Mucosa of gallbladder (tissue), 1 donor: ENCODE measurements at places on chromosomes 4 and X. TPM values are rescaled to one million over a fixed set of nuclear protein-coding genes. Genes with fewer than 3 reads are reported as not detected.

- DNase-seq: no peak
Measured at GRCh38 chr4:11178433-11178832, 250.3 kb downstream of the HS3ST1 start.

GRCh38 chr4:3342182-3342854 is 49.5 kb downstream of the RGS12 start:
- DNase-seq: no peak

GRCh38 chr4:44927399-44928380 is 201.3 kb upstream of the GNPDA2 start:
- DNase-seq: no peak

- DNase-seq: no peak
Measured at GRCh38 chrX:10098270-10098713, 58.5 kb upstream of the CLCN4 start.

Gene MAGEH1
- total RNA-seq: 24.6 TPM

- DNase-seq: no peak
Measured at GRCh38 chrX:139448996-139449395, 81.5 kb upstream of the F9 start.

Gene N4BP2
- total RNA-seq: 4.3 TPM

Gene GLOD5
- total RNA-seq: 4.8 TPM

Gene CAMK2D
- 61.0 TPM for total RNA-seq

GRCh38 chr4:139568206-139568955 is 12.4 kb upstream of the SETD7 start:
- no peak for DNase-seq

- peak; percentile 89 for DNase-seq
Measured at GRCh38 chrX:51892921-51893745, at the start of gene MAGED1. Gene MAGED1 (plus strand): TSS chrX:51893623. CDS start chrX:51894305, 682 bp downstream.

- DNase-seq: no peak
Measured at GRCh38 chr4:93918856-93919255, 90.3 kb downstream of the ATOH1 start.

DNA sequence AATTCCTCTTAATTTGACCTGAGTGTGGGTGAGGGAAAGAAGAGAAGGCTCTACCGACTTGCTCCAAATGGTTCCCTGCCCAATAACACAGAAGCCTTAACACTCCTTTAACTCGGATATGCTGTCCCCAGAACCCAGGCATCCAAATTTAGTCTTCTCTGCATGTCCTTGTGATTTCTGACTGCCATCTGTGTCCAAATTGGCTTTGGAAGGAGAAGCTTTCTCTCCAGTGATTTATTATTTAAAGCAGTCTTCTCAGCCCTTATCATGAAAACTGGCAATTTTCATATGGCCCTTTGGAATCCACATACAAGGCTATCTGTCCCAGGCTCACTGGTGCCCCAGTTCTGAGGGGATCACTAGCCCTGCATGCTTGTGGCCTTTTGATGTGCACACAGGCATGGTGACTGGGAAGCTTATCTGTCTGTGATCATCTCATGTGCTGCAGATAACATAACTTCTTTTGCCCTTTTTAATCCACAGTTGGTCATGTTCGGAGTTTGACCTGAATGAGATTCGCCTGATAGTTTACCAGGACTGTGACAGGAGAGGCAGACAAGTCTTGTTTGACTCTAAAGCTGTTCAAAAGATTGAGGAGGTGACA is 56.7 kb downstream of the FNIP2 start:
- DNase-seq: no peak

- DNase-seq: no peak
Measured at GRCh38 chrX:26219351-26219750, 3.4 kb downstream of the MAGEB5 start.

DNA sequence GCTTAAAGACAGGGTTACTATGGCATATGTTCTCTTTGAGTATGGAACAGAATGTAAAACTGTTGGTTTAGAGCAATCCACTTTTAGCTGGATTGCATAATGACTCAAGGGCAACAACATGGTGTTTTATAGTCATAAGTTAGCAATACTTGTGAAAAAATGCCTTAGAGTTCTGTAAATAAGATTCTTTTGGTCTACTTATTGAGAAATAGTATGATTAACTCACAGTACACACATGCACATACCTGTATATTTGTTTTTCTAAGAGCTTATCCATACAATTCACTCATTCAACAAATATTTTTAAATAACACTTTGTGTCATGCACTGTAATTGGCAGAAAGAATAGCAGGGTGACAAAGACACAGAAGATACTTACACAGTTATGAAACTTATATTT is 1415.5 kb downstream of the PCDH7 start:
- DNase-seq: no peak

DNA sequence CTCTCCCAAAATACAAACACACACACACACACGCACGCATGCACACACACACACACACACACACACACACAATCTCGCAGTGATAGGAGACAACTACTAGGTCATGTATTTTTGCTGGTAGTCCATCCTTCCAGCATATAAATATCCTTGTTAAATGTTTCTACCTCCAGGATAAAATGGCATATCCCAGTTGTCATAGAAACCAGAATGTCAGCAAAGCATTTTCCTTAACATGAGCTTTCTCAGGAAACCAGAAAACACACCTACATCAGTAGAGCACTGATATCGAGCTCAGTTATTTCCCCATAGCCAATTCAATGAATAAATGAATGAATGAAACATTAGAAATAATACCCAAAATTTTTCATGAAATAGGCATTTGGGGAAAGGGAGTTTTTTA is 115.7 kb downstream of the PWWP3B start:
- DNase-seq: no peak

Gene GUCY1B1
- 13.5 TPM for total RNA-seq

DNA sequence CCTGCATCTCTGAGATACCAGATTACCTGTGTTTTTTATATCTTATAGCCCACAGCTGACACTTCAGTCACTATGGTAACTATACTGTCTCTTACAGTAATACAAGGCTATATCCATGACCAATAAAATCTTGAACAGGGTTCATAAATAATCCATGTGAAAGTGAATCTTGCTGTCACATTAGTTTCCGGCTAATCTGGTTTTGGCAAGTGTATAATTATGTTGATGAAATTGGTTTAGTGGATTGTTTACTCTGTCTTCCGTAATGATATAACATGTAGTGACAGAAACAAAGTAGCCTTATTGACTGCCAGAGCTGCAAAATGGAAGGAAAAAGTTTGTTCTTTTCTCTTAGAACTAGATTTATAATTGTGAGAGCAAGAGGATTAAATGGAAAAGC is 686.6 kb upstream of the PABPC4L start:
- DNase-seq: no peak

DNA sequence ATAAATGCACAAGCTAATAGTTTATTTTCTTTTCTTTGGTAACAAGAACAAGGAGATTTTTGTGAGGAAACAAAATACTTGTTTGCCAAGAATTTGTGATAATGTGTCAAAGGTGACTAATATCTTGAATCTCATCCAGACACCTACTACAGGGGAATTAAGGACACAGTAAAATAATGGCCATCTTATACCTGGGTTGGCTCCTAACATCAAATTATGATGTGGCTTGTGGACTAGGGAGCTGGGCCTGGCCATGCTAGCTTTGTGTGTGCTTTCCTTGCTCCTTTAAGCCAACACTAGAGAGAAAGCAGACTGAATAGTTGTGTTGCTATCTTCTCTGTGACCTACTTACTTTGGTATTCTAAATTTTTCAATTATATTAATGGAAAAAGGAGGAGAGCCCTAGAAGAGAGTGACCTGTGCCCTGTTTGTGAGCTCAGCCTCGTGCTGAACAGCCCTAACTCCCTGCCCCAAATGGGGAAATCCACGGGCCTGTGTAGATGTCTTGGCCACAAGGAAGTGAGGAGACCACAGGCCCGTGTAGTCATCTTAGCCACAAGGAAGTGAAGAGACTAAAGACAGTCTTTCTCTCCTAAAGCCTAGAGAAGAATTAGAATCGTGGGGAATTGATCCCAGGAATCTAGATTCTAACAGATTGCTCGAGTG is 23.3 kb downstream of the ARHGAP24 start:
- peak; percentile 38 for DNase-seq

Gene SPACA5
- not detected for total RNA-seq

Gene ADRA2C
- 6.4 TPM for total RNA-seq

Gene CSN1S1
- not detected for total RNA-seq

DNA sequence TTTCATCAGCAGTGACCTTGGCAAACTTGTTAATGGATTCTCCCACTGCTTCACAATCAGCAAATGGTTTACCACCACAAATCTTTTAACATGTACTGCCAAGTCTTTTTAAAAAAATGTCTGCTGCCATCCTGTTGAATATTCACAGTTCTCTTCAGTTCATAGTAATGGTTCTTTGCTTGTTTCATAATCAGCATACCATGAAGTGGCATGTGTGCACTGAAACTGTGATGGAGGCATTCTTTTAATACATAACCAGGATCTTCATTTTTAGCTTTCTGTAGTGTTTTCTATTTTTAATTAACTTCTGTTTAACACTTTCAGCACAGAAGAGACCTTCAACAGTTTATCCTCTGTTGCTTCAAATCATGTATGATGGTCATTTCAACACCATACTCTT is 230.1 kb upstream of the ARSJ start:
- no peak for DNase-seq

DNA sequence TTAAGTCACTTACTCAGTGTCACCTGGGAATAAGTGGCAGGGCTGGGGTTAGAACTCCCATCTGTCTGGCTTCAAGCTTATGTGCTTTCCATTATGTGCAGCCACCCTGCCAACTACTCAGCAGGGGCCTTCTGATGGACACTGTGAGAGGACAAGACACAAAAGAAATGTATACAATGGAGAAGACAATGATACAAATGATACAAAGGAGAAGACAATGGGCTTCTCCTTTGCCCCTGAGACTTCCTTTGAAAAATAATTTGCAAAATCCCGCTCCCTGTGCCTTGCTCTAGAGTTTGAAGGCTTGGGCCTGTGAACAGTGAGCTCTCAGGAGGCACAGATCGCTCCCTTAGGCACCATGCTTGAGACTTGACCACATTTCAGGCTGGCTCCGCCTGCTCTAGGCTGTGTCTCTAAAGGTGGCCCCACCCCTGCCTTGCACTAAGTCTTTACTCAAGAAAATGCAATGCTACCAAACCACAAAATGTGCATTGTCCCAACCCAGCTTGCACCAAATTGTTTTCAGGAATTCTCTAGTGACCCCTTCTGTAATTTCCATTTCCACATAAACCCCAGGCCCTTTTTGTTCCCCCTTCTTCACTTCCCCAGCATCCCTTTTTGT is 27.1 kb upstream of the STX18 start:
- no peak for DNase-seq

GRCh38 chrX:65821721-65822496 is 154.5 kb downstream of the MSN start:
- no peak for DNase-seq

Gene ARMCX1
- 33.0 TPM for total RNA-seq

GRCh38 chr4:6471307-6472007 is 957 bp downstream of the PPP2R2C start:
- DNase-seq: no peak

Gene ERCC6L
- total RNA-seq: 0.23 TPM

Gene TXK
- total RNA-seq: 0.86 TPM

Gene XAGE1A
- total RNA-seq: not detected

Gene GAGE12J
- total RNA-seq: not detected

GRCh38 chr4:54417476-54417875 is 188.4 kb downstream of the PDGFRA start:
- no peak for DNase-seq

DNA sequence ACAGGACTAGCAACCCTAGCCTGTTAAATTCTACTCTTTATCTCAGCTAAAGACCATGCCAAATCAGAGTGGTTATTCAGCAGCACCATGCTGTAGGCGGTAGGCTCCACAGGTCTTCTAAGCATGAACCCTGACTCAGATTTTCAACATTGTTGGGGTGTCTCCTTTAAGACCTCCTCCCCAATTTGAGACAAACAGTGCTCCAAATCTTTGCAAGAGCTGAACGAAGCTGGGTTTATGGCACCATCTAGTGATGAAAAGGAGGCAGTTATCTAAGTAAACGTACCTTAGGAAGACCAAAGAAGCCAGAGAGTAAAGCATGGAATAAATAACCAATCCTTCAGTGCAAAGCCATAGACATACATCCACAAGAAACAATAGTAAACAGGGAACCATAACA is 334.5 kb upstream of the SLC7A11 start:
- DNase-seq: no peak

DNA sequence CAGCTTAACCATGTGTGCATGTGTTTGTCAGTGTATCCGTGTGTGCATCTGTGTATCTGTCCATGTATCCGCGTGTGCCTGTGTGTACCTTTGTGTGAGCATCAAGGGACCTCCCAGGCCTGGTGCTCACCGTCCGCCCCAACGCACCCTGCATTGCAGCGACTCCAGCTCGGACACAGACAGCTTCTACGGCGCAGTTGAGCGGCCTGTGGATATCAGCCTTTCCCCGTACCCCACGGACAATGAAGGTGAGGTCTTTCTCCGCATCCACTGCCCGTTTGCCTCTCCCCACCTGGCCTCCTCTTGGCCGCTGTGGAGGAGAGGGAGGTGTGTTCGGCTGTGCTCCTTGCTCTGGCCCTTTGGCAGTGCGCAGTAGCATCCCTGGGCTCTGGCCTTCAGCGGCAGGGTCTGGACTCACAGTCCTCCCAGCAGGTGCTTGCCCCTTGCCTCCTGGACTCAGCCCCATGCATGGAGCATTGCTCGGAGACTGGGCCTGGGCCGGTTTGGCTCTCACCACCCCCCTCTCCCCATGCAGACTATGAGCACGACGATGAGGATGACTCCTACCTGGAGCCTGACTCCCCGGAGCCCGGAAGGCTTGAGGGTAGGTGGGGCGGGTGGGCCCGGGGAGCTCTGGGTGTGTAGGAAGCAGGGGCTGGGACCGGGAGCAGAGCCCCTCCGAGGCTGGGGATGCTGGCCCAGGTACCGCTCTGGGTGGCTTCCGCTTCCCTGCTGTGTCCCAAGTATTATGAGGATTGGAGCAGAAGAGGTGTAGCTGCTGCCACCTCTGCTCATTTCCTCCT is 16.4 kb upstream of the ADD1 start:
- DNase-seq: no peak

GRCh38 chrX:45771560-45772340 is 571.1 kb upstream of the DIPK2B start:
- peak; percentile 28 for DNase-seq

GRCh38 chrX:133415276-133416105 is at the start of gene GPC4:
Gene GPC4 (minus strand): TSS chrX:133415489. CDS start chrX:133414965, 524 bp downstream.
- DNase-seq: peak; percentile 67

DNA sequence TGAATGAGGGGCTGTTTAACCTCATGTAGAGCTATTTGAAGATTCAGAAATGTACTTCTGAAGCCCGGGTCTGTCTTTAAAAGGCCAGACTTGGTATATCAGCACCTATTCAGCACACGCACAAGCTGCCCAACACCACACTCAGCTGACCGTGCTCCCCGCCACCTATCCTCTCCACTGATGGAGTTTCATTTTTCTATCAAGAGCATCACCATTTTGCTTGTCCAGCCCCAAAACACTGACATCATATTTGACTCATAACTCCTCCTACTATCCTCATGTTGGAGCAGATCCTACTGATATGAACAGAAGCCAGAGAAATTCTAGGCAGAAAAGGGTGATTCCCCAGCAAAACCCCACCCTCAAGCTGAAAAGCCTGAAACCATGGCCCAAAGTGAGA is 100.3 kb downstream of the SORBS2 start:
- DNase-seq: no peak

- peak; percentile 80 for DNase-seq
Measured at GRCh38 chr4:76198411-76199237, 15.0 kb downstream of the SCARB2 start.

Gene CD38
- total RNA-seq: 1.1 TPM
